ENCODE measurements at places on chromosomes 4 and X. TPM values are rescaled to one million over a fixed set of nuclear protein-coding genes. Genes with fewer than 3 reads are reported as not detected.

DNA sequence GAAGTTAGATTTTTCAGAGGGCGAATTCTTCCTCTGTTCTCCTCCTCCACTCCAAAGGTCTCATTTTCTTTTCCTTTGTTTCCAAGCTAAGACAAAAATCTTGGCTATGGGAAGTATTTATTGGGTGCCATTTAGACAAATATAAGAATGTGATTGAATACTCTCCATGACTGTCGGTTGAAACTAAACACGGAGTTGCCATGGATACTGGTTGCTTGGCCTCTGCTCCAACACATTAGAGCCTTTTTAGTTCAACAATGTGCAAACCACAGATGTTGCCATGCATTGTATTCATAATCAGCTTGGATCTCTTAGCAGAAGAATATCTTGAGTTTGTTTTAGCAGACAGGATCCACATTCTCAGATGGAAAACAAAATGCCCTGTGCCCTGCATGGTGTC, 366.5 kb upstream of the LCORL start:
- H3K4me1 ChIP-seq = no peaks in the 10 kb centered on the region
- no peaks in the 10 kb centered on the region for H3K36me3 ChIP-seq
- H3K27ac ChIP-seq = no peak overlapping the region
- no peak overlapping the region for H3K4me3 ChIP-seq

The EOLA2 gene
- 13.8 TPM for total RNA-seq

The SLIT2 gene
- 1.3 TPM for total RNA-seq

DNA sequence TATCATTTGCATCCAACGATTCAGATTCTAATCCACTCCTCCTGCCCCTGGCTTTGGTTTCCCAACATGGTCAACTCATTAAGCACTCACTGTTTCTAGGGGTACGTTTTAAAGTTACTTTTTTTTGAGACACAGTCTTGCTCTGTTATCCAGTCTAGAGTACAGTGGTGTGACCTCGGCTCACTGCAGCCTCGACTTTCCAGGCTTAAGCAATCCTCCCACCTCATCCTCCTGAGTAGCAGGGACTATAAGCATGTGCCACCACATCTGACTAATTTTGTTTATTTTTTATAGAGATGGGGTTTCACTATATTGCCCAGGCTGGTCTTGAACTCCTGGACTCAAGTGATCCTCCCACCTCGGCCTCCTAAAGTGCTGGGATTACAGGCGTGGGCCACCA, 48.9 kb downstream of the TMEM156 start:
- no peaks in the 10 kb centered on the region for H3K4me1 ChIP-seq
- DNase-seq = no peak
- no peak overlapping the region for H3K4me3 ChIP-seq
- H3K27me3 ChIP-seq = no peaks in the 10 kb centered on the region

The TECRL gene
- total RNA-seq = not detected

DNA sequence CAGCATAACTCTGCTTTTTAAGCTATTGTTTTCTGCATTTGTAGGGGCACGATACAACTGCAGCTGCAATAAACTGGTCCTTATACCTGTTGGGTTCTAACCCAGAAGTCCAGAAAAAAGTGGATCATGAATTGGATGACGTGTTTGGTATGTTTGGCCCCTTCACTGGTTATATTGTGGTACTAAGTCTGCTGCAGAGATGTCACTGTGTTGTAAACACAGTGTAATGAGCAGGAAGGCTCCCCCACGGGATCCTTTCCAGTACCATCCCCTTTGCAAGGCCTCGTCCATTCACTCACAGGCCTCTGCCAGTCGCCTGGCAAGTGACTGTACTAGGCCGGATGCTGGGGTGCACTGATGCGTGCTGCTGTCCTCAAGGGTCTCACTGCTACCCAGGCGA, 13.8 kb downstream of the CYP4V2 start:
- no peaks in the 10 kb centered on the region for H3K4me1 ChIP-seq
- no peak for DNase-seq
- peaks cover 8% of the 10 kb centered on the region for H3K36me3 ChIP-seq
- H3K27ac ChIP-seq = no peak overlapping the region

The TAF7L gene
- total RNA-seq = 0.09 TPM

- peak within 1 kb of the TSS; percentile 60 for H3K27ac ChIP-seq
- H3K36me3 ChIP-seq = no peaks in the 10 kb centered on the region
- H3K4me1 ChIP-seq = no peaks in the 10 kb centered on the region
- DNase-seq = peak; percentile 75
- H3K4me3 ChIP-seq = peak within 1 kb of the TSS; percentile 77
These were observed at the start of gene CD38 for GRCh38 chr4:15778289-15779241. CD38 (plus strand) TSS chr4:15778328; CDS start chr4:15778415, 87 bp downstream.

The MAGEA2B gene
- not detected for total RNA-seq

The MAGEH1 gene
- total RNA-seq = 14.6 TPM

- no peaks in the 10 kb centered on the region for H3K4me1 ChIP-seq
- H3K27ac ChIP-seq = no peak overlapping the region
- no peak overlapping the region for H3K4me3 ChIP-seq
- DNase-seq = no peak
These were observed 32.8 kb upstream of the MAML3 start for GRCh38 chr4:140186651-140187315.

DNA sequence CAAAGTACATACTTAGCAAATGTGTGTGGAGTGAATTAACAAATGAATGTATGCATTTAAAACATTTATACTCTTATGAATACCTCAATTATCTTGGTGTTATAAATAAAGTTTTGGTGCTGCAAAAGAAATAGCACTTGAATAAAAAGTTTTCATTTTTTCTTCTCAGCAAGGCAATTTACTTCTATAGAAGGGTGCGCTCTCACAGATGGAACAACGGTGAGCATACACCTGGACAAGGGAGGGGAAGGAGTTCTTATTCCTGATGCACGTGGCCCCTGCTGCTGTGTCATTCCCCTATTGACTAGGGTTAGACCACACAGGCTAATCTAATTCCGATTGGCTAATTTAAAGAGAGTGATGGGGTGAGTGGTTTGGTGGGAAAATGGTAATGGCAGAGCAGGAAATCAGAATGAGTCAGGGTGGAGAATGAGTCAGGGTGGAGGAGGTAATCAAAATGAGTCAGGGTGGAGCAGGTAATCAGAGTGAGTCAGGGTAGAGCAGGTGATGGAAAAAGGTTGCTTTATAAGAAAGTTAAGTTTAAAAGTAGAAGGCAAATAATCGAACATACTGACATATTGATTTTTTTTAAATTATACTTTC, 28.2 kb upstream of the PGK1 start:
- no peak overlapping the region for H3K27ac ChIP-seq
- no peaks in the 10 kb centered on the region for H3K36me3 ChIP-seq
- no peak overlapping the region for H3K4me3 ChIP-seq
- DNase-seq = no peak
- H3K27me3 ChIP-seq = no peaks in the 10 kb centered on the region

DNA sequence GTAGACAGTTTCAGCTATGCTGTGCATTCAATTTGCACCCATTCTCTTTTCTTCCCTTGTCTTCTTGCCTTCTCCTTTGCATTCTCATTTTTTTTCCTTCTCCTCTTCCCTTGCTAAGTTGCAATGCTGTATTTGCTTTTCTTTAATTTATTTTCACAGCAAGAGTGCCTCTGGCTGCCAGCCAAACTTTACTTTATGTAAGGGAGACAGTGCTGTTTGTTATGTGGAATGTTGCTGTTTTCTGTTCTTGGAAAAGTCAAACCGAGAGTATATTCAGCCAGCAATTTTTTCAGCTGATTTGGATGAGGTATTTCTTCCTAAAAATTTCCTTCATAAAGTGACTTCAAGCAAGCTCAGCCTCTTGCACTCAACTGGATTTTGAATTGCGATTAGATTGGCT, 1293.4 kb downstream of the ARAP2 start:
- no peak overlapping the region for H3K4me3 ChIP-seq
- no peak for DNase-seq
- H3K4me1 ChIP-seq = no peaks in the 10 kb centered on the region
- H3K36me3 ChIP-seq = no peaks in the 10 kb centered on the region
- no peak overlapping the region for H3K27ac ChIP-seq

- H3K4me3 ChIP-seq = no peak overlapping the region
- H3K27me3 ChIP-seq = no peaks in the 10 kb centered on the region
- H3K27ac ChIP-seq = no peak overlapping the region
- no peak for DNase-seq
- no peaks in the 10 kb centered on the region for H3K36me3 ChIP-seq
- H3K4me1 ChIP-seq = no peaks in the 10 kb centered on the region
These were observed 6.5 kb downstream of the TMEM150C start for GRCh38 chr4:82555276-82555675.

GRCh38 chrX:133437356-133437755, 22.1 kb upstream of the GPC4 start:
- no peak overlapping the region for H3K27ac ChIP-seq
- H3K4me1 ChIP-seq = no peaks in the 10 kb centered on the region

DNA sequence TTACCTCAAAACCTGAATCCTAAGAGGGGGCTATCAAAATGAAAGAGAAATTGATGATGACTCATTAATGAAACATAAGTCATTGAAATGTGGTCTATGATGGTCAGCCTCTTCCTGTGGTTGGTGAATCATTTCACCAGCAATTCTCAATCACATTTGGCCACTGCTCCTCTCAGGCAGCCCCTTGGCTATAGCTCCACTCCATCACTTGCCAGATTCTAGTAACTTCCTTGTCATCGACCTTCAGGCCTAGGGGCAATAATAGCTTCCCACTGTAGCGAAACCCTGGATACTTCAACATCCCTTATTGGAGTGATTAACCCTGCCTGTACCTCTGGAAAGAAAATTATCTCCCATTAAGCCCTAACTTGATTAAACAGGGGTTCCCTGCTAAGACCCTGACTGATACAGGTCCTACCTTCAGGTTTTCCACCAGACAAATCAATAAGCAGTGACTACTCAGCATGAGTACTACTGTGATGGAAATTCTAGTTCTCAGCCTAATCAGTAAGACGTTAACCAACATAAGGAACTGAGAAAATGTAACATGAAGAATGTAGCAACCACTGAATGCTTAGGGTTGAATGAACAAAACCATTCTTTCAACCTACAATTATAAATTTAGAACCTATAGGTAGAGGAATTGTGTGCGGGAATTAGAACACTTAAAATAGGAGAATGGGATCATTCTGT, 30.4 kb downstream of the ADH7 start:
- H3K4me1 ChIP-seq = peaks cover 47% of the 10 kb centered on the region
- no peak overlapping the region for H3K4me3 ChIP-seq
- H3K36me3 ChIP-seq = no peaks in the 10 kb centered on the region
- H3K27me3 ChIP-seq = no peaks in the 10 kb centered on the region
- peak overlapping the region; percentile 88 for H3K27ac ChIP-seq

The CT55 gene
- total RNA-seq = not detected

DNA sequence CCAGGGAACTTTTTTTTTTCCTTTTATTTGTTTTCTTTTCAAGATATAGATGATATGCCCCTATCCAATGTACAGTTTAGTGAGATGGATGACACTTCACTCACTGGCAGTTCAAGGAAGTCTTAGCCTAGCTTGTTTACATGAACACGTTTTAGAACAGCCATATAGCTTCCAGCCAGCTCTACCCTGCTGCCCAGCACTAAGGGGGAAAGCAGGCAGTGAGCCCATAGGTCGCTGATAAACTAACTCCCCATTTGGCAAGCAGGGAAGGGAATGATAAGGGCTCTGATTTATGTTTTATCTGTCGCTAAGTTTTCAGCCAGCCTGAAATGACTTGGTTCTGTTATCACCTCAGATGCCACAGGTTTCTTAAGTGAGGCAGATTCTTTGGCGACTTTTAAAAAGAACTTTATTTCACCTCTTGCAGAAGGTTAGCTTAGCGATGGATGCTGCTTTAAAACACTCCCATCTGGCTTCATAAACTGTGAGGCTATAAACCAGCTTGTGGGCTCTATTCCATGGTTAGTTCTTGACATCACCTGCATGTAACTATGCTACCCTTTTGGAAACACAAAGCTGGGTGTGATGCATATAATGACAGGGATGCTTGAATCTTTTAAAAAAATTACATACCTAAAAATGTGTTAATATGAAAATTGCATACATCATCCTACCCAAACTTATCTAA, 348.4 kb downstream of the FBXO8 start:
- H3K4me1 ChIP-seq = no peaks in the 10 kb centered on the region
- H3K36me3 ChIP-seq = no peaks in the 10 kb centered on the region
- H3K4me3 ChIP-seq = no peak overlapping the region

- H3K4me1 ChIP-seq = no peaks in the 10 kb centered on the region
- no peak overlapping the region for H3K4me3 ChIP-seq
- no peak overlapping the region for H3K27ac ChIP-seq
- H3K27me3 ChIP-seq = no peaks in the 10 kb centered on the region
- no peaks in the 10 kb centered on the region for H3K36me3 ChIP-seq
These were observed 58.6 kb upstream of the PRSS48 start for GRCh38 chr4:151218343-151218742.

GRCh38 chrX:42123369-42123768, 200.0 kb upstream of the CASK start:
- H3K27me3 ChIP-seq = no peaks in the 10 kb centered on the region
- no peaks in the 10 kb centered on the region for H3K4me1 ChIP-seq
- no peaks in the 10 kb centered on the region for H3K36me3 ChIP-seq
- no peak overlapping the region for H3K4me3 ChIP-seq

The GRPEL1 gene
- total RNA-seq = 46.4 TPM
